Dermis blood vessel endothelial cell (primary cell): ENCODE measurements at places on chromosomes 12 and 14. TPM values are rescaled to one million over a fixed set of nuclear protein-coding genes. Genes with fewer than 3 reads are reported as not detected.

The GPX2 gene
- not detected in 2 replicates for total RNA-seq

The SLC7A7 gene
- 4.8 and 8.3 TPM in 2 replicates for total RNA-seq

The PLCZ1 gene
- total RNA-seq = not detected in 2 replicates

The NFE2 gene
- total RNA-seq = not detected in 2 replicates

The BHLHE41 gene
- 0.14 and 0.85 TPM in 2 replicates for total RNA-seq

The TCL1A gene
- total RNA-seq = not detected in 2 replicates

The IPO8 gene
- total RNA-seq = 42.7 and 78.3 TPM in 2 replicates

The ASCL1 gene
- not detected in 2 replicates for total RNA-seq

The PAH gene
- total RNA-seq = not detected in 2 replicates

The SERPINA3 gene
- total RNA-seq = 0.05 and 0.17 TPM in 2 replicates

The RNF212B gene
- not detected in 2 replicates for total RNA-seq

The AQP2 gene
- total RNA-seq = not detected in 2 replicates
